ENCODE measurements at places on chromosomes 3 and 15.

DNA sequence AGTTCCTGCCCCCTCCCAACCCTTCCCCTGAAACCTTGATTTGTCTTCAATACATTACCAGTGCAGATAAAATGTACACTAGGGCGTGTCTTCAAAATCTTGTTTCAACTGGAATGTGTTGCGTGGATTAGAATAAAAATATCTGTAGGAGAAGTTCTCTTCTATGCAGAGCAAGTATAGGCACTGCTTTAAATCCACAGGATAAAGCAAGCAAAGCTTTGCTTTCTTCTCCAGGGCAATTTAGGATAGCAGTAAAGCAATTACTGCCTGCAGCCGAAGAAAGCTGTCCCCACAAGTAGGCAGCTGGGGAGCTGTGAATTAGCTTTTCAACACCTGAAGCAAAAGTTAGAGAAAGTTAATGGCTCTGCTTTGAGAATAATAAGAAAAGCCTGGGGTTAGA, 329.7 kb upstream of the KCNMB2 start:
- no peak for DNase-seq

GRCh38 chr3:130506031-130506430, 10.9 kb upstream of the COL6A6 start:
- no peak for DNase-seq

DNA sequence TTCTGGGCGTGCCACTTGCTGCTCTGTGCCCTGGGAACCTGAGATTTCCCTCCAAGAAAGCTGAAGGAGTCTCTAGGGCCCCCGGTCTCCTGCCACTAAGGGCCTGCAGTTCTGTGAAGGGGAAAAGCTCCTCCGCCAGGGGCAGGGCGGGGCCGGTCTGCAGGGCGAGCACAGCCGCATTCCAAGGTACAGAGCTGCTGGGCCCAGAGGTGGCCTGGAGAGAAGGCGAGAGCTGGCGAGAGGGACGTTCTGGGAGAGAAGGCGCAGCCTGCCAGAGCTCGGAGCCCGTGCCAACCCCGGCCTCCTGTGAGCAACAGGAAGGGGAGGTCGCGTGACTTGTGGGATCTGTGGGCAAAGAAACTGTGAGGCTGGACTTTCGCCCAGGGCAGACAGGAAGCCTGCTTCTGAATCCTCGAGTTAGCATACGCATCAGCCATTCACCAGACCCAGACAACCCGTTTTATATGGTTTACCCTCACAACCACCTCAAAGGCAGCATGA, 500.4 kb downstream of the SHQ1 start:
- no peak for DNase-seq

- DNase-seq, result no peak
Observed at GRCh38 chr15:88912500-88912921, 668 bp downstream of the MFGE8 start.

- no peak for DNase-seq
Observed at GRCh38 chr3:78077178-78077577, 1037.3 kb downstream of the ROBO2 start.

- DNase-seq, result no peak
Observed at GRCh38 chr3:18880691-18881090, 267.6 kb upstream of the KCNH8 start.

DNA sequence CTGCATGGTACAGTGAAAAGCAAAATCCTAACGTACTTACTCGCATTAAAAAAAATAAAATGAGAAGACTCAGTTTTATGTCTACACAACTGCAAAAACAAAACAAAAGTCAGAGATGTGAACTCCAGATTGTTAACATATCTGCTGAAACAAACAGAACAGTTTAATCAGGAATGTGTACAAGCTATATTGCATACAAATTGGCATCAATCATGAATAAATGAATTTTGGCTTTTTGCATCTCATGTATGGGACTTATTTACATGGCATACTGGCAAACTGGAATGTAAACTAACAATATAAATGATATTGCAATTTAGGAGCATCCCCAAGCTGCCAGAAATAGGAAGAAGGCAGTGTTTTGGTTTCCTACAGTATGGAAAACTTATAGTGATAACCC, 79.6 kb upstream of the NSMCE3 start:
- DNase-seq, result no peak

GRCh38 chr15:41218851-41219250, 11.7 kb downstream of the EXD1 start:
- no peak for DNase-seq

GRCh38 chr15:95401587-95401986, 928.9 kb upstream of the NR2F2 start:
- DNase-seq, result no peak

DNA sequence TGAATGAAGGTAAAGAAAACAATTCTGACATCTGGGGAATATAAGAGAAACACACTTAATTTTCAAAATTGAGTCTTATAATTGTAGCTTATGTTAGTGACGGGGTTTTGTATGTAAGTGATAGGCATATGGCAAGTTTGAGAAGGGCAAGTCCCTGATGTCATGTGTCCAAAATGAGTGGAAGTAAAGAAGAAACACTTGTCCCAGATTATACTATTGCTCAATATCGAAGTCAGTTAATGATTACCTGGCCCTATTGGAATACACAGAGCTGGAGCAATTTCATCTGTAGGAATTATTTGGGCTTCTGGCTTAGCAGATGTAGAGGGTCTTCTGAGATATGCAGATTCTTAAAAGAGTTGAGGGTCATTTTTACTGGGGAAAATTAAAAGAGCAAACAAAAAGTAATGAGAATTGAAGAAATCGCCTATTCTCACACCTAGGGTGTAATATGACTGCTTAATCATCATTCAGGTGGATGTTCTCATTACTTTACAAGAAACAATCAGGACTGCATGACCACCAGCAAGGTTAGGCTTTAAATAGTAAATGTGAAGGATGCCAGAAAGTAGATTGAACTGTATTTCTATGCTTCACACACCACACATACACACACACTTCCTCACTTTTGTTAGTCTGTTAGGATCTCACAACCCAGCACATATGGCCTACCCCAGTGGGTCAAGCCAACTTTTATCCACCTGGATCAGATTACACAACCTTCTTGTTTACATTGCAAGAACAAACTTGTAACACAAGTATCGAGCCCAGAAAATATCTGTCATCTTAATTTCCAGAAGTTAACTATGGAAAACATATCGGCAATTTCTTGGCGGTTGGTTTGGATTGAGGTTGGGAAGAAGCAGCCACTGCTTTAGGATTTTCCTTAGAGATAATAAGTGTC, 183.3 kb upstream of the LRRC3B start:
- DNase-seq, result no peak

DNA sequence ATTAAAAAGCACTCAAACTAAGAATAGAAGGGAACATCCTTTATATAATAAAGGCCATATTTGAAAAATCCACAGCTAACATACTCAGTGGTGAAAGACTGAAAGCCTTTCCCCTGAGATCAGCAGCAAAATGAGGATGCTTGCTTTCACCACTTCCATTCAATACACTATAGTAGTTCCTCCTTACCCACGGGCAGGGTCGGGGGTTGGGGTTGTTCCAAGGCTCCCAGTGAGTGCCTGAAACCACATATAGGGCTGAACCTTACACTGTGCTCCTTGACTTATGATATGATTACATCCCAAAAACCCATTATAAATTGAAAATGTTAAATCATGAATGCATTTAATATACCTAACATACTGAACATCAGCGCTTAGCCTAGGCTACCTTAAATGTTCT, 37.7 kb downstream of the ALDH1L1 start:
- no peak for DNase-seq

GRCh38 chr3:111882799-111883198, 23.7 kb downstream of the PHLDB2 start:
- DNase-seq, result no peak

DNA sequence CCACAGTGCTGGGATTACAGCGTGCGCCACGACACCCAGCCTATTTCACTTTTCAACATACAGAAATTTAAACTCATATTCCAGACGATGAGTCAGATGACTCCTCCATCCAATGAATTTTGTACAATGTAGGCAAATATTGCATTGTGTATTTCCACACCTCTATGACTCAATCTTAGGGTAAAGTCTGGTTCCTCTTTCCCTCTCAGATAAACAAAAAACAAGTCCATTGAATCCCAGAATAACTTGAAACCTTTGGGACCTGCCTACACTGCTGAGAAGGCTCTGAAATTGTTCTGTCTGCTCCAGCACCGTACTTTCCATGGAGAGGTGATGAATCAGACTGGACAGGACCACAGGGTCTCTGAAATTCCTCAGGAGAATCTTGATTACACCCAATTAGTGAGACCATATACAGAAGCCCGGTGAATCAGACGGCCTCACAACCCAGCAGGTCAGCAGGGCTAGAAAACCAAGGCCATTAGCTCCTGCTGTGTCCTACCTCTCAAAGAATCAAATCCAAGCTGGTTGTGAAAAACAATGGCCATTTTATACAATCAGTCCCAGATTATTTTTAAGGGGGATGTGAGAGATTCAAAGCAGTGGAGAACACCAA, 112.6 kb downstream of the ERC2 start:
- DNase-seq, result no peak

DNA sequence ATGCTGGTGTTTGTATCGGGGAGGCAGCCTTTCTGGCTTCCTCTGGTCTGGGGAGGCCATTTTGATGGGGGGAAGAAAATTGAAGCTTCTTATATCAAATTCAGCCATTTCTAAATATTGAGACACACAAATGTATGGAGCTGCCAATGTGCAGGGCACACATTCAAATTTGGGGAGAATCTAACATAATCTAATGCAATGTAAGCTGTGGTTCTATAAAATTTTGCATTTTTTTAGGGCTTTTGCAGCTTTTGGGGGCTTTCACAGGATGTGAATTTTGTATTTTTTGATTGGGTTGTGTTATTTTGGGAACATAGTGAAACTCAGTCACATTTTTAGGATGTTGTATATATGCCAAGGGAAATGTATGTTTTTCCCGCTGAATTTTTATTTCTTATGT, 43.4 kb downstream of the CDIN1 start:
- no peak for DNase-seq

DNA sequence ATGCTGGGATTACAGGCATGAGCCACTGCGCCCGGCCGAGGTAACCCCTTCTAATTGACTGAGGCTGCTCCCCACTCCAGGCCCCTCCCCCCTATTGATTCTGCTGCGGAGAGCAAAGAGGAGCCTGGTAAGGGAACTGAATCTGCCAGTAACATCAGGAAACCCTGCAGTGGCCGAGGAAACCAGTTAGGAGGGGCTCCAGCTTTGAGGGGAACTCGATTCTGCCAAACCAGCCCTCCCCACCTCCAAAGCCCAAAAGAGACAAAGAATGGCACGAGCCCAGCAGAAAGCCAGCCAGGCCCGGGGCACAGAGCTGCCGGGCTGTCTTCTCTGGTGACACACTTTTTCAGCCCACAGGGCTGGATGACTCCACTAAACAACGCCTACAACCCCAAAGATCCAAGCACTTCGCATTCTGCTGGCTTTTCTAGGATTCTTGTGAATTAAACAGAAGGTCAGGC, 15.0 kb upstream of the ACAD9 start:
- DNase-seq, result no peak

DNA sequence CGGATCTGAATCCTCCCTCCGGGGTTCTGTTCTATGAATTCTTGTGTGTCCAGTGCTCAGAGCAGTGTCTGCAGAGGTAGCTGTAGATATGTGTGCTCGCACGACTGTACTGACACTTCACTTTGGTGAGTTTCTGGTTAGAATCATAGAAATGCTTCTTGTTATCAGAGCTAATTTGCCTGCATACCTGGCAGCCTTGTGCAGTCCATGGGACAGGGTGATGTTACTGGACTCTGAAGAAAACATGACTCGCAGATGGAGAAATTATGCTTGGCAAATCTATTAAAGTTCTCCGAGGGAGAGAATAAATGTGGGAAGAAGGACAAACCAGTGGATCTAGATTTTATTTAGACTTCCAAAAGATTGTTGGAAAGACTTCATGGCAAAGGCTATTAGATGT, 12.2 kb downstream of the CGNL1 start:
- no peak for DNase-seq

DNA sequence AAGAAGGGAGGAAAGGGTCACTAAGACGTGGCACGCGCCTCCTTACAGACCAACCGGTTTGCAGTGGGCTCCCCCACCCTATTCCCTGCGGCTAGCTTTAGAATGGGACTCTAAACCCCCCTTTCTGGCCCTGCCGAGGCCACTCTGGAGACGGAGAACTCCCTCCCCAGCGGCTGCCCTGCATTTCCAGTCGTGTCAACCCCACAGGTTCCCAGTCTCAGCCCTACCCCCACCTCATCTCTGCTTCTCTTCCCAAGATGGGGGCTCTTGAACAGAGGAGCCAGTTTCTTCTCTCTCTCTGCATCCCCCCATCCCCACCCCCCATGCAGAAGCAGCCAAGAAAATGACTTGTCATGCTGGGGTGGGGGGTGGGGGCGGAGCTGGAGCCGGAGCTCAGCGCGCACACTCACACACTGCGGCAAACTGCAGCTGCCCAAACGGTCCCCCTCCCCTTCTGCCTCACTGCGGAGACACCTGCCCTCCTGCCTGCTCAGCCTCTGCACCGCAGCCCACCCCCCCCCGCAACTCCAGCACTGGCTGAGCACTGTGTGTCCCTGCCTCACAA, 871 bp downstream of the MAP1A start:
- no peak for DNase-seq

DNA sequence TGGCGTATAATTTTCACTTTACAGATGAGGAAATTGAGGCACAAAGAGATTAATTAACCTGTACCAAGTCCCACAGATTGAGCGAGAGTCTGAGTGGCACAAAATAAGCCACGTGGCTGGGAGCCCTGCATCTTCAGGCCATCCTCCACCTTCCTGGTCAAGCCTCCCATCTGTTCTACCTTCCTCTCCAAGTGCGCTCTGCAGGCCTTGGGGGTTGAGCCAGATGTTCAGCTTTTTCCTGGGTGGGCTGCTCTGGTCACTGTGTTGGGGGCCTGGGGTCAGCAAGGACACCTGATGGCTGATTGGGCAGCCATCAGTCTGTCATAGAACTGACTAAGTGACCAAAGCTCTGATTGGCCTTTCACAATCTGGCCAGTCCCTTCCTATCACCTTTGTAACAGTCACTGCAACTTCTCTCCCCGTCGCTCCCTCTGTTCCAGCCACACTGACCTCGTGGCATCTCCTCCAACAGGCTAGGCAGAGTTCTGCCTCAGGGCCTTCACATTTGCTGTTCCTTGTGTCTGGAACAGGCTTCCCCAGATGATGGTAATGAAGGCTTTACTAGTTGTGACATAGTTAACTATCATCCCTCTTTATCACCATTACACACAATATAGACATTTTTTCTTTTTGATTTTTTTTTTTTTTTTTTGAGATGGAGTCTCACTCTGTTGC, 46.8 kb downstream of the SCN5A start:
- no peak for DNase-seq

GRCh38 chr3:50525191-50525910, 21.9 kb upstream of the CACNA2D2 start:
- DNase-seq, result no peak

- no peak for DNase-seq
Observed at GRCh38 chr15:88890495-88890894, 4.8 kb downstream of the HAPLN3 start.

GRCh38 chr15:71791975-71792374, 18.4 kb upstream of the NR2E3 start:
- no peak for DNase-seq

- no peak for DNase-seq
Observed at GRCh38 chr15:75578173-75578947, 755 bp downstream of the PTPN9 start.

Data from stimulated activated CD4-positive, alpha-beta T cell treated with anti-CD3 and anti-CD28 coated beads, Interleukin-1b, Interleukin-23, amount 100 ng/mL, for 24 hours (primary cell).